ENCODE measurements at places on chromosomes 13 and 19.

- DNase-seq, result no peak
Measured at GRCh38 chr13:107025991-107026390, 458.1 kb upstream of the ARGLU1 start.

GRCh38 chr19:9835507-9835949 lies 410 bp downstream of the PIN1 start:
- no peak for DNase-seq

DNA sequence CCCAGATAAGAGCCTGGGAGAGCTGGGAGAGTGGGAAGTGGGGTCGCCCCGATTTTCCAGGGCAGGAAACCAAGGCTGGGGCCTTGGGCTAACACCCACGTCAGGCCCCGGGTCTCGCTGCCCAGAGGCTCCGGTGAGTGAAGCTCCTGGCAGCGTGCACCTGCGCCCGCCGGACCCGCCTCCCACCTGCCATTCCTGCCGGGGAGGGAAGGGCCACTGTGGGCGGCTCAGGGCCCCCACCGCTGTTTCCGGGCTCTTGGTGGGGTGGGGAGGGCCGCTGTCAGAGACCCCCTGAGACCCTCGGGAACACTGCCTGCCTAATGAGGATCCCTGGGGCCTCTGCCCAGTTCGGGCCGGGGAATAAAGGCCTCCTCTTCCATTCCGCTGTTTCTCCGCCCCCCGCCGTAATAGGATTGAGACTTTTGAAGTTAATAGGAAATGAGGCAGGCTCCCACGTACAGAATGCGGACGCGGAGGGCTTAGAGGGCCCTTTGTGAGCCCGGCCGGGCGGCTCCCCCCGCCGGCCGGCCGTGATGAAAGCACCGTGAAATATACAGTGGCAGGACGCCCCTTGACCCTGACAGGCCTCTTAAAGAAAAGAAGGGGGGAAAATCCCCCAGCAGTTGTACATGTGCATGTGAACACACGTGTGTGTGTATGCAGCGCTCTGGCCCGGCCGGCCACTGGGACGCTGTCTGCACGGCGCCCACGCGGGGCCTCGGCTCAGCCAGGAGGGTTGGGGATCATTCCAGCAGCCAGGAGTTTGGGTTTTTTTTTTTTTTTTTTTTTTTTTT lies 33.2 kb downstream of the EFNA2 start:
- DNase-seq, result no peak

DNA sequence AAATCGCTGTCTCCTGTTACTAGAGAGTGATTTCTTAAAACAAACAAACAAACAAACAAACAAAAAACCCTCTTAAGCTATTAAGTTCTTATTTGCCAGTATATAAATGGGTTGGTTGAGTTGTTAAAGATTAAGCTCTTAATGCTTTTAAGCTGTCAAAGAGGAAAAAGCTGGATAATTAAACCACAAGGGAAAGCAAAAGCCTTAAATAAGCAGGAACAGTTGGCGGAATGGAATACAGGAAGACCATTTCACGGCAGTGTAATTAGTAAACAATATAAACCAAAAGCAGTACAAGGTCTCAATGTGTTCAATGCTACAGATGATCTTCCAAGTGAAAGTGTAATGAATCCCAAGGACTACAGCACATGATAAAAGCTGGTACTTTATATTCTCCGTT lies 32.2 kb upstream of the GGACT start:
- no peak for DNase-seq

DNA sequence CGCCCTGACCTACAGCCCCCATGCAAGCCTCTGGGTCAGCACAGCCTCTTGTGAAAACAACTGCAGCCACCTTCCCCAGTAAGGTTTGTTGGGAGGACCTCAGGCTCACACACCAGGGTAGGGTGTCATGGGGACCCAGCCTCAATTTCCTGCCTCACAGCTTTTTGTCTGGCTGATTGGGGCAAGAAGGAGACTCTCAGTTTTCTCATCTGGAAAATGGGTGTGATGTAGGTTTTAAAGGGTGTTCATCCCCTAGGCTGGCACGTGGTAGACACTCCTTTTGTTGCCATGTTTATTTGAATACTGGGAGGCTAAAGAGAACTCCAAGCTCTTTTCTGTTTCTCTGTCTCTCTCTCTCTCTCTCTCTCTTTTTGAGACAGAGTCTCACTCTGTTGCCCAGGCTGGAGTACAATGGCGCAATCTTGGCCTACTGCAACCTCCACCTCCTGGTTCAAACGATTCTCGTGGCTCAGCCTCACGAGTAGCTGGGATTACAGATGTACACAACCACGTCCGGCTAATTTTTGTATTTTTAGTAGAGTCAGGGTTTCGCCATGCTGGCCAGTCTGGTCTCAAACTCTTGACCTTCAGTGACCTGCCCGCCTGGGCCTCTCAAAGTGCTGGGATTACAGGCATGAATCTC lies 18.2 kb upstream of the PLAUR start:
- DNase-seq, result no peak

- DNase-seq, result no peak
Measured at GRCh38 chr19:19098703-19099632, 35.2 kb downstream of the SLC25A42 start.
